Thyroid gland (tissue), 4 donors: ENCODE measurements at places on chromosomes 3 and 15. TPM values are rescaled to one million over a fixed set of nuclear protein-coding genes. Genes with fewer than 3 reads are reported as not detected.

DNA sequence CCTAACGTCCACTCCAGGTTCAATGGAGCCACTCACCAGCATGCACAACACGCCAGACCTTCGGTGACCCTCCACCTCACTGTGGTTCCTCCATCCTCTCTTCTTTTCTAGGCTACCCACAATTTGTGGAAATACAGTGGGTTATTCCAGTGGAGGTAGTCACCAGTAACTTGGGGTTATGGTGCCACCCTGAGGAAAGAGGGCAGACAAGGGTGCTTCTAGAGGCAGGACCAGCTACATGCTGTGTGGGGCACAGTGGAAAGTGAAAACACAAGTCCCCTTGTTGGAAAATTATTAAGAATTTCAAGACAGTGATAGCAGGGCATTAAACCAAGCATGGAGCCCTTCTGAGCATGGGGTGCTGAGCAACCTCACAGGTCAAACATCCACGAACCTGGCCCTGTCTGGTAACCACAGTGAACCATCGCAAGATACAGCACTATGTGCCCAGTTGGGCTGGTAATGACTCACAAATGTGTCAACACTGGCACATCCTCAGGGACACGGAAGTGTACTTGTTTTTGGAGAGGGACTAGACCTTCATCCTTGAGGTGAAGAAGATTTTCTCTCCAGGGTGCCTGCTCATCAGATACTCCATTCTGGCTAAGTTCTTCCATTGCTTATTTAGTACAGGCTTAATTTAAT is 166.7 kb downstream of the STT3B start:
- peaks cover 5% of the 10 kb centered on the region for H3K4me1 ChIP-seq
- no peak for DNase-seq
- no peaks in the 10 kb centered on the region for H3K27me3 ChIP-seq
- no peak overlapping the region for H3K4me3 ChIP-seq
- no peak overlapping the region for H3K27ac ChIP-seq
- no peaks in the 10 kb centered on the region for H3K36me3 ChIP-seq

- peak; percentile 64 for DNase-seq
- H3K27ac ChIP-seq, result peak overlapping the region; percentile 52
- peaks cover 94% of the 10 kb centered on the region for H3K36me3 ChIP-seq
- no peaks in the 10 kb centered on the region for H3K27me3 ChIP-seq
- H3K4me1 ChIP-seq, result no peaks in the 10 kb centered on the region
Observed at GRCh38 chr3:187725653-187726370, 19.5 kb downstream of the BCL6 start.

DNA sequence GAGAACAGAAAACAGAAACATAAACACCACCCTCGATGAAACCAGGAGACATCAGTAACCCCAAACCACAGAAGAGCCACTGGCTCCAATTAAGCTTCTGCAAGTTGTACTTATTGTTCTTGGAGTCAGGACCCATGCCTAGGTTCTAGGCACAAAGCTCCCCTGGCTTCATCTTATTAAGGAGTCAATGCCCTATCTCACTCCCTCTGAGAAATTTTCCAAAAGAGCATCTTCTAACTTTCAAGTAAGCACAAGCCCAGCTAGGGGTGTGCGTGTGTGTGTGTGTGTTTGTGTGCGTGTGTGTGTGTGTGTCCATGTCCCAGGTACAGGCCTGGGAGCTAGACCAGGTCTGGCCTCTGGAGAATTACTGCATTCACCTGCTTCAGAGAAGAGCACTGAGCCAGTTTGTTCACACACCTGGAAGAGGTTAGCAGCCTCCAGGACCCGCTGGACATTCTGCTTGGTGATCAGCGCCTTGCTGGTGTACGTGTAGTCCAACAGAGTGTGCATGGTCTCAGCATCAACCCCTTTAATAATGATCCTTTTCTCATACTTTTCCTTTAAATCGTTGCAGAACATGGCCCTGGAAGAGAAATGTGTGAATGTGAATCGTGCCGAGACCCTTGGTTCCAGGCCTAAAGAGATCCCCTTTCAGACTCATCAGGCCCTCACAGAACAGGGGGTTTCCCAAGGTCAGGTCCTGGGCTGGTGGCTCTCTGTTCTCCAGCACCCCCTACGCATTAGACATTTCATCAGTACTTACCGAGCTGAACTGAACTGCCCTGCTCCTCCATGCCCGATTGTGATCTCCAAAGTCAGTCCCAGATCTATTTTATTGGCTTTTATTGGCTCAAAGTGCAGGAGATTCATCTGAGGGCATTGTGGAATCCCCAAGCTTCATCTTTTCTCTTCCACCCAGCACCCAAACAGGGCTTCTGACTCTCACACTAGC is 27.8 kb downstream of the KLHL6 start:
- H3K36me3 ChIP-seq, result no peaks in the 10 kb centered on the region
- H3K27ac ChIP-seq, result no peak overlapping the region
- H3K4me1 ChIP-seq, result no peaks in the 10 kb centered on the region
- H3K27me3 ChIP-seq, result no peaks in the 10 kb centered on the region
- no peak for DNase-seq

GRCh38 chr15:49621887-49622286 is 1.0 kb downstream of the DTWD1 start:
- no peaks in the 10 kb centered on the region for H3K27me3 ChIP-seq
- H3K4me3 ChIP-seq, result peak overlapping the region; percentile 62
- H3K27ac ChIP-seq, result peak overlapping the region; percentile 94

DNA sequence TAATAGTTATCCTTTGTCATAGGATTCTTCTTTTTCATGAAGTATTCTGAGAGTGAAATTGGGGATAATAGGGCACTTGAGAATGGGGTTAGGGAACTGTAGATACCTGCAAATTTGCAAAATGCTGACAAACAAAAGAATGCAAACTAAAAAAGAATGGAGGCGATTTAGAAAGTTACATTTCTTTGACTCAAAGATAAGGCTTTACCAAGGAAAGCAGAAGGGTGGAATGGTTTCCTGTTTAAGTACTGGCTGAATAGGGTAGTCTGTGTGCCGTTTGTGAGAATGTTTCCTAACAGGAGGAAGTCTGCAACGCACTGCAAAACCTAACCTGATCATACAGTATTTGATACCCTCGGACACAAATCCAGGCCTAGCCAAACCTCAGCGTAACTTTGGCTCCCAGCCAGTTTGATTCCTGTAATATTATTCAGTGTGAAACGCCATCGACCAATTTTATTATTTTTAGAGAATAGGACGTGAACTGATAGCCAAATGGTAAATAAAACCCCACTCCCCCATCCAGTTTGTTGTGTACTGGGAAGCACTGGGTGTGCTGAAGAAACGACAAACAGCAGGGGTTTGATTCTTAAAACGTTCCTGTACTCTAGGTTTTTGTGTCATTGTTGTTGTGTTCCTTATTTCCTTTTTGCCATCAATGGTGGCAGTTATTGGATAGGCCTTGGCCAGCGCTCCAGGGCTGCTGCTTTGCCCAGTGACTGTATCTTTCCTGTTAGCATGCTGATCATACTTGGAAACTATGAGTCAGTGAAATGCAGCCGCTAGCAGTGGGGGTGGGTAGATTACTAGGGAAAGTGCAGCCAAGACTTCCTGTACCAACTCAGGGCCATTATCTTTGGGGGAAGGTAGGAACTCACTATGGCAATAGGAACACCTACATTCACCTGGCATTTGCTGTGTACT is 148.0 kb upstream of the TBL1XR1 start:
- no peaks in the 10 kb centered on the region for H3K27me3 ChIP-seq
- H3K27ac ChIP-seq, result peak overlapping the region; percentile 90

DNA sequence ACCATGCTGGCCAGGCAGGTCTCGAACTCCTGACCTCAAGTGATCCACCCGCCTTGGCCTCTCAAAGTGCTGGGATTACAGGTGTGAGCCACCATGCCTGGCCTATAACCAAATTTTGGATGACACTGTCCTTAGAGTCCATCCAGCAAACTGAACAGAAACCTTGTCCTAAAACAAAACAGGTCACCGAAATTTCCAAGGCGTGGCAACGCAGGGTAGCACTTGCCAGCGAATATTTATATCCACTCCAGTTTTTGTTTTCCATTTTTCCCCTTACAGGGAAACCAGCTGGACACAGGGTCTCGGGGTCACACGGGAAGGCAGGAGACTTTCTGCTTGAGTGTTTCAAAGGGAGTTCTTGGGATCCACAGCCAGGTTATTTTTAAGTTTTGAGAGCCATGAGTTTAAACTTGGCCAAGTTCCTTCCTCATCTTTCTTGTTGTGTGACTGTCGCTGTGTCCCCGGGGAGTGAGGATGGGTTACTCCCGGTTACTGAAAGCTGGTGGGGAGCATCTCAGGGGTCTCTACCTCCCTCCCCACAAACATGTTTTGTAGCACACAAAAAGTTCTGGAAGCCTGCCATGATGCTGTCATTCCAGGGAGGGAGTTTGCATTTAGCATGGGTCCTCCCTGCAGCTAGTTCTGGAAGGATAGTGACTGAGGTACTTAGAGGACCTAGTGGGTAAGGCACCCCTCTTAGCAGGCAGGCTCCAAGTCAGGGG is 12.6 kb downstream of the LIMD1 start:
- no peaks in the 10 kb centered on the region for H3K36me3 ChIP-seq
- H3K4me1 ChIP-seq, result peaks cover 77% of the 10 kb centered on the region
- no peaks in the 10 kb centered on the region for H3K27me3 ChIP-seq
- peak; percentile 37 for DNase-seq
- H3K27ac ChIP-seq, result peak overlapping the region; percentile 92

DNA sequence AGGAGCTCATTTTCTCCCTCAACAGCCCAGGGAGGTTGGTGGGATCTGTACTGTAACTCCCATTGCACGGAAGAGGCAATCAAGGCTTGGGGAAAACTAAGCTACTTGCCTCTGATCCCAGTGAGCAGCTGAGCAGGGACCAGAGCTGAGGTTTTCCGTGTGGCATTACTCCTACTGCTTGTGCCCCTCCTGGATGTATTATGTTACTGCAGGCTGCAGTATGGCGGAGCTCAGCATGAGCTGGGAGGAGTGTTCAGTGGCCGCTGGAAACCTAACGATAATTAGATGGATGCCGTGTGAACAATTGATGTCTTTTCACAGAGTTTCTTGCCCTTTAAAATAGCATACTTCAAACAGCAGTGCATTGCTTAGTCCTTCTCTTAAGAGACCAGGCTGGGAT is 2.0 kb upstream of the TPRG1 start:
- no peaks in the 10 kb centered on the region for H3K36me3 ChIP-seq
- H3K27me3 ChIP-seq, result no peaks in the 10 kb centered on the region
- no peak overlapping the region for H3K27ac ChIP-seq
- H3K4me1 ChIP-seq, result peaks cover 9% of the 10 kb centered on the region
- H3K4me3 ChIP-seq, result no peak overlapping the region
- no peak for DNase-seq

- H3K4me3 ChIP-seq, result no peak overlapping the region
- no peaks in the 10 kb centered on the region for H3K4me1 ChIP-seq
- H3K36me3 ChIP-seq, result no peaks in the 10 kb centered on the region
- H3K27me3 ChIP-seq, result no peaks in the 10 kb centered on the region
- H3K27ac ChIP-seq, result no peak overlapping the region
- DNase-seq, result no peak
Observed at GRCh38 chr3:166531730-166532129, 694.5 kb upstream of the BCHE start.

- H3K27me3 ChIP-seq, result no peaks in the 10 kb centered on the region
- no peak for DNase-seq
- no peaks in the 10 kb centered on the region for H3K36me3 ChIP-seq
- H3K27ac ChIP-seq, result no peak overlapping the region
- H3K4me3 ChIP-seq, result no peak overlapping the region
Observed at GRCh38 chr3:80785875-80786274, 975.6 kb downstream of the GBE1 start.

DNA sequence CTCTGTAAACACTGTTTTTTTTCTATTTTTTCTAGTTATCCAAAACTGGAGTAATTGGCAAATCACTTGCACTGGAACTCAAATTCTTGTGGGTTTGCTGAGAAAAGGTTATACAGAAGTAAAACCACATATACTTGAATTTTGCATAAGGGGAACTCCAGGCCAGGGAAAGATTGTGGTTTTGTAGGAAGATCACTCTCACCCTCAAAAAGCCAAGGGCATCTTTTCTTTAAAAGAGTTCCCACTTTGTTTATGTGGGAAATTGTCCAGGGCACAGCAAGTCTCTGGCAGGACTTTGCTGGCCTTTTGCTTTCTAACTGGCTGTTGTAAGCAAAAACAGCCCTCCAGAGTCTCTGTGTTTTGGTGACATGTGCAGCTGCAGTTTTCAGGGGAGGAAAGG is 340.3 kb upstream of the RBMS3 start:
- DNase-seq, result no peak
- no peak overlapping the region for H3K4me3 ChIP-seq
- peaks cover 8% of the 10 kb centered on the region for H3K4me1 ChIP-seq
- peak overlapping the region; percentile 1 for H3K27ac ChIP-seq

DNA sequence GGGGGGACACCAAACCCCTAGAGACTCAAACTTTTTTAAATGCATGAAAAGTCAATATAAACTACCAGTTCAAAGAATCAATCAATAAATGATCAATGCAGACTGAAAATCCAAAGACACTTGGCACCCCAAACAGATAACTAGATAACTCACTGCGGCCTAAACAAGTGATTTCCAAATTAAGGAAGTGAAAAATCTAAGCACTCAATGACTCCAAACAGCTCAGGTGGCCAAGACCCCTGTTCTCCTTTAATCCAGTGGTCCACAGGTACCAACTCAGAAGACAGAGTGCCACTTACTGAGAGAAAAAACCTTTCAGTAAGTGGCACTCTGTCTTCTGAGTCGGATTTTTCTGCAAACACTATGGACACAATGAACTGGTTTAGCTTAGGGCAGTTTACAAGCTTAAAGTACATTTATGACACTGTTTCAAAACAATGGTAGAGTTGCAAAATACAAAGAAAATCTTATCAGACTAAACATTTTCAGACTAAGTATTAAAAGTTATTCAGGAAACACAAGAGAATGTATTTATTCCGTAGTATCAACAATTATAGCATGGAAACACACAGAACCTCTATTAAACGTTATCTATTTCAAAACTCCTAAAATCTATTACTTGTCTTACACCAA is 4.7 kb downstream of the DLG1 start:
- no peak overlapping the region for H3K27ac ChIP-seq
- DNase-seq, result no peak
- peaks cover 26% of the 10 kb centered on the region for H3K4me1 ChIP-seq
- no peaks in the 10 kb centered on the region for H3K36me3 ChIP-seq

DNA sequence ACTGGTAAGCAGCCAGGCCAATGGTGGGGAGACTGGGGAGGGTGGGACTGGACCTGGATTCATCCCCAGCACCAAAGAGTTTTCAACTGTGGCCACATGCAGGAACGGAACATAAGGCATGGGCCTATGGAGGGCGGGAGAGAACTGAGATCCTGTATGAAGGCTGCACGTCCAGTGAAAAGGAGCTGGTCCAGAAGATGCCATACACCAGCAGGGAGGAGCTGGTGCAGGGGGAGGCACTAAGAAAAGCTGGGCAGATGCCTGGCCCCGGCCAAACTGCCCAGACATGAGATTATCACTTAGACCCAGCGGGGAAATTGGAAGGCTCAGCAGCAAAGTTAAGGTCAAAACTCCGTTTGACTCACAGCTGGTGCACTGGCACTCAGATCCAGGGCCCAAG is 58.1 kb upstream of the MCF2L2 start:
- peaks cover 4% of the 10 kb centered on the region for H3K4me1 ChIP-seq
- no peak for DNase-seq
- H3K36me3 ChIP-seq, result no peaks in the 10 kb centered on the region
- H3K27me3 ChIP-seq, result no peaks in the 10 kb centered on the region
- H3K27ac ChIP-seq, result no peak overlapping the region

GRCh38 chr3:189137416-189137815 is 34.4 kb upstream of the TPRG1 start:
- H3K27me3 ChIP-seq, result no peaks in the 10 kb centered on the region
- H3K27ac ChIP-seq, result no peak overlapping the region
- no peaks in the 10 kb centered on the region for H3K36me3 ChIP-seq
- peaks cover 10% of the 10 kb centered on the region for H3K4me1 ChIP-seq
- DNase-seq, result no peak

- DNase-seq, result no peak
- H3K36me3 ChIP-seq, result peaks cover 3% of the 10 kb centered on the region
- no peaks in the 10 kb centered on the region for H3K27me3 ChIP-seq
- peaks cover 42% of the 10 kb centered on the region for H3K4me1 ChIP-seq
Observed at GRCh38 chr3:36991147-36991546, 1.8 kb downstream of the EPM2AIP1 start.

The TEX55 gene
- total RNA-seq, result not detected

The SOX14 gene
- total RNA-seq, result not detected

The CHL1 gene
- total RNA-seq, result 4.3 TPM

The SEMA6D gene
- 13.8 TPM for total RNA-seq
